GM12865 (cell line): ENCODE measurements at places on chromosomes 3 and 15.

DNA sequence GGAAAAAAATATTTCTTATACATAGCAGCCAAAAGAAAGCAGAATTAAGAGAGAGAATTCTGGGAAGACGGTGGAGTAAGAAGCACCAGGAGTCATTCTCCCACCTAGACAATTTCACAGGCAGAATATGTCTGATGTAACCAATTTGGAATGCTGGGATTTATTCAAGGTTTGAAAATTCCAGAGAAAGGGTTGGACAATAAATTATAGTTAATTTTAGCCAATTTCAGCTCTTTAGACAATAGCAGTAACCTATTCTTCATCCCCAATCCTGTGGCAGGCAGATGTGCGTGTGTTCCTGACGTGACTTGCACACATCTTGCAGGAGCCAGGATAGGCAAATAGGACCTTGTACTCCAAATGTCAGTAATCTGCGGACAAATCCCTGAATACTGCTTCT is 541.0 kb upstream of the NAALADL2 start:
- DNase-seq: no peak

- DNase-seq: no peak
These were observed 97.1 kb upstream of the TRIM42 start for GRCh38 chr3:140580746-140581145.

GRCh38 chr3:155673421-155673820 is 71.5 kb downstream of the PLCH1 start:
- DNase-seq: no peak

GRCh38 chr3:64229903-64230302 is 4.6 kb upstream of the PRICKLE2 start:
- DNase-seq: no peak

GRCh38 chr15:44542596-44542995 is 5.6 kb downstream of the EIF3J start:
- no peak for DNase-seq

DNA sequence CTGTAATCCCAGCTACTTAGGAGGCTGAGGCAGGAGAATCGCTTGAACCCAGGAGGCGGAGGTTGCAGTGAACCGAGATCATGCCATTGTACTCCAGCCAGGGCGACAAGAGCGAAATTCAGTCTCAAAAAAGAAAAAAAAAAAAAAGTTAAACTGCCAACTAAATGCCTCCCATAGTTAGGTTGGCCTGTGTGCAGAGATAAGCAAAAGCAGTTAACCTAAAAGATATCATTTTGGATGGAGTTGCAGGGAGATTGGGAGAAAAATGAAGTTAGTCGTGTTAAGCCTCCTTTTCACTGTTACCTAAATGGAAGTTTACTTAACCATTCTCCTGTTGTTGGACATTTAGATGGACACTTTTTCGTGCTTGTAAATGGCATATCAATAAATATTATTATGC is 11.4 kb upstream of the FETUB start:
- DNase-seq: no peak

DNA sequence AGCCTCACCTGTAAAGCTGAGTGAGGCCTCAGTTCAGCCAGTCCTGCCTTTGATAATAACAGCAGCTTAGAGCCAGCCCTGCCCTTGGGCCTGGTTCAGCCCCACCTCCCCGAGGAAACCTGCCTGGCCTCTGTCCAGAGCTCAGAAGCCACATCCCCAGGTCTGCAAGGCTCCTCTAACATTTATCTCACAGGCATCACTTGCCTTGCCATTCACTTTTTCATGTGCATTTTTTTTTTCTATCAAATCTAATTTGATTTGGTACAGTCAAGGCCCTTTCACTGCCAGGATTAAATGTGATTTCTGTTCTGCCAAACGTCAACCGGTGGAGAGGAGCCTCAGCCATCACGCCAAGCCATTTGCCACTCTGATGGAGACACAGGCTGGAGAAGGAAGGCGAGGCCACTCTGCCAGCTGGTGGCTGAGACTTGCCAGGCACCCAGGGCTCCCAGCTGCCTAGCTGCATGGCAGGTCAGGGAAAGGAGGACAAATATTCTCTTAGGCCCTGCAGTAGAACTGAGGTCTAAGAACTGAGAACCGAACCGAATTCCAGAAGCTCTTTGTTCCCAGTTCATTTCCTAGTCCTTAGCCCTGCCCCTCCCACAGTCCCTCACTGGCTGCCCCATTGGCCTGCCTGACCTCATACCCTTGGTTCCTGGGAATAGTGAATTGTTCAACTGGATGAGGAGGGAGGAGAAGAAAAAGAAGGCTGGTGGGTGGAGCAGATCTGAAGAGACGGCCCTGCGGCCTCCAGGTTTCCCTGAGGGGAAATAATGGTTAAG is 76.4 kb downstream of the SPSB4 start:
- DNase-seq: no peak

GRCh38 chr3:15332405-15333098 is at the start of gene SH3BP5:
Gene SH3BP5, minus strand, starts transcription at chr3:15332586. Its CDS starts 178 bp downstream, at chr3:15332408.
- peak; percentile 80 for DNase-seq

DNA sequence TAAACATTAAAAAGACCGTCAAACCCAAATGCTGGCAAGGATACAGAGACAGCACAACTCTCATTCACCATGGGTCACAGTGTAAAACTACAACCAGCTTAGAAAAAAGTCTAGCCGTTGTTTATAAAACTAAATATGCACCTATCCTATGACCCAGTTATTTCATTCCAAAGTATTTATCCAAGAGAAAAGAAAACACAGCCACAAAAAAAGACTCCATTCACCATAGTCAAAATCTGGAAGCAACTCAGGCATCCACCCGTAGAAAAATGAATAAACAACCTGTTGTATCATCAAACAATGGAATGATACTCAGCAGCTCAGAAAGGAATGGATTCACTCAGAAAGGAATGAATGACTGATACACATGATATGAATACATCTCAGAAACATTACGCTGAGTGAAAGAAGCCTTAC is 28.6 kb downstream of the PLD1 start:
- DNase-seq: no peak

DNA sequence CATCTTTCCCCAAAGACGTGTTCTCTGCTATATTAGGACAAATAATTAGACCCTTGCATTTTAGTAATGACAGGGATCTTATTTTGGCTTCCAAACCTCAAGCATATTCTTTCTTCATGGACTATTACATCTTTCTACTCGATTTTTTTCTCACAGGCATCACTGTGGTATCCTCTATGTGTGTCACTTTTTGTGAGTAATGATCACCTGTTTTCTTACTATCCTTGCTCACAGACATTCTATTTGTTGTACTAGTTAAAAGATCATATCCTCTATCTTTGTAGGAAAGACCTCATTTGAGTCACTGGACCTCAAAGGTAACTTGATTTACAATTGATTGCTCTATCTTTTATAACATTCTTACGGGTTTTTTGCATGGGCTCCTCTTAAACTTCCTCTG is 6.8 kb downstream of the C3orf80 start:
- no peak for DNase-seq

- DNase-seq: no peak
These were observed 28.8 kb downstream of the MECOM start for GRCh38 chr3:169634618-169635236.

- no peak for DNase-seq
These were observed 102.5 kb downstream of the SH3GL3 start for GRCh38 chr15:83549623-83550022.

DNA sequence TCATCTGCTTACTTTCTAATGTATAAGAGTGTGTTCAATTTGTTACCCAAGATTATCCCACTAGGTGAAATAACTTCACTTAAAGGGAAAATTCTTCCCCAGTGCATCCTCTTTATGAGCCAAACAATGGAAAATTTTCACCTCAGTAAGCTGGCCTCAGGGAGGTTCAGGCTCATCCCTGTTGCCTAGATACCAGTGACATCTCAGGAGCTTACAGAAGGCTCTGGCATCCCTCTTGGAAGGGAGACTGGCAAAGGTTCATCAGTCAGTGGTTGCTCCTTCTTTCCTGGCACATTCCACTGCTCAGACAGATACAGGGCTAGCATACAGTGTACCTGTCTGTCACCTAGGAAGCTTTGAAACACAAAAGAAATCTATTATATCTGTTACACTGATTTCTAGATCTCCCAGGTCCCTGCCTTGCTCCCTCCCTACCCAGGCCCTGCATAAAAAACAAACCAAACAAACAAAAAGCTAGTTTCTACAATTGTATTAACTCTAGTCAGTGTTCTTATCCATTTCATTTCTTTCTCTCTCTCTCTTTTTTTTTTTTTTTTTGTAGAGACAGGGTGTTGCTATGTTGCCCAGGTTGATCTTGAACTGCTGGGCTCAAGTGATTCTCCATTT is 1.7 kb downstream of the IP6K2 start:
- DNase-seq: no peak

GRCh38 chr3:140597364-140597763 is 80.5 kb upstream of the TRIM42 start:
- DNase-seq: no peak

DNA sequence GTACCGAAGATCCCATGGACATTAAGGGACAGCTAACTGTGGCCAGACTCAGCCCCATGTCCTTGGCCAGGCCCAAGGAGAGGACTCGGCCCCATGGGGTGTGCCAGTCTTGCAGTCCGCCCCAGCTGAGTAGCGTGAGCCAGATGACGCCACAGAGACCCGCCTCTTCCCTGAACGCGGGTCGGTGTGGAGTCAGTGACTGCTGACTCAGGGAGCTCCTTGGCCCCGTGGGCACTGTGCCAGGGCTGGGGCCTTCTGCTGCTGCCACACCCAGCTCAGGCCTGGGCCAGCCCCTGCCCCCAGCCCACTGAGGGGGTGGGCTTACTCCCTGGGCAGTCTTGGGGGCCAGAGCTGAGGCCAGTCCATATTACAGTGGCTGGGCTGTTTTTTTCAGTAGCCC is 52.8 kb downstream of the PLXNA1 start:
- no peak for DNase-seq

DNA sequence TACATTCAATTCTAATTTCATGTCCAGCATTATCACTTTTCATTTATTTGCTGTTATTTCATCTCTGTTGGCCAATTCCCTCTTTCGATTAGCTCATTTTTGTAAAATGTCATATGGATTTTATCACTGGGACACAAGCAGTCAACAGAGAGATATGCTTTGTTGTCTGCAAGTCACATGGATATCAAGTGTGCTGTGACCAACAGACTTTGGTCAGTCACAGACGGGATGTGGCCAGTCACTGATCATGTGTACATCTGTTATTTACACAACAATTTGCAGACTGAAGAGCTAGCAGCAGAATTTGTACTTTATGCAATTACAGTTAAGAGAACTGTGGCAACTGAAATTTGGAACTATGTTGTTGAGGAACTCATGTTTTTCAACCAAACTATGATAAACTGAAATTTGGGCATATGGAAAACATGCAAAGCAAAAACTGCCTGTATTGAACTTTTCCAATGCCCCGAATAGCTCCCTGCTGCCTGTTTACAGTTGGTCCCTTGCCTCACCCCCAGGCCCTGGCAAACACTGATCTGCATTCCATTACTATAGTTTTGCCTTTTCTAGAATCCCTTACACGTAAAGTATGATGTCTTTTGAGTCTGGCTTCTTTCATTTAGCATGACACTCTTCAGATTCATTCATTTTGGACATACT is 104.4 kb downstream of the RPL22L1 start:
- no peak for DNase-seq

- no peak for DNase-seq
These were observed 115.8 kb downstream of the IQCH start for GRCh38 chr15:67370206-67370954.

DNA sequence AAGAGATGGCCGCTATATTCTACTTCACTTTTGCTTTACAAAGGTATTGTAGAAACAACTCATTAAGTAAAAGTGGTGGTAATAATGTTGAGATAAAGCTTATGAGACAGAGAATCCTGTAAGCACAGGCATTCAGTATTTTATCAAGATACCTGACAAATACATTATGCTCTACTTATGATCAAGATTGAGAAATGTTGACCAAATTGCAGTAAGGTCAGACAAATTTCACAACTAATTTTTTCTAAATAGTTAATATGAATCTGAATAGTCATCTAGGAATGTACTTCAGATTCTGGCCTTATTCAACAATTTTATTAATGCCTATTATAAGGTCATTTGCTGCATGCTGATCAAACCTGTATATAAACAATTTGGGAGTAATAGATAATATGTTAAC is 95.1 kb upstream of the MBNL1 start:
- DNase-seq: no peak

DNA sequence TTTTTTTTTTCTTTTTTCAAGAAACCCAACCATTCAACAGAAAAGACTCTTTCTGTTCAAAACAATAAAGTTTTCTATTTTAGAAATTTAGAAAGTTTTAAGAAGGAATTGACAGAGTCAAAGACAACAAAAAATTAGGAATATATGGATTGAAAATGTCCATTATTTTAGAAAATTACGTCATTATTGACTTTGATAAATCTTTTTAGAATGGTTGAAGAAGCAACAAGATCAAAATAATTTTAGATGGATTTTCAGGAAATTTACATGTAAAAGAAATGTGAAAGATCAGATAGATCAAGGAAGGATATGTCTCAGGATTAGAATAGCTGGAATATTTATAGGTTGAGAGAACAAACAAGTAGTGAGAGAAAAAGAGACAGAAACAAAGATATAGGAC is 8.4 kb upstream of the KCNH8 start:
- no peak for DNase-seq
